ENCODE measurements at places on chromosomes 5 and 9.

DNA sequence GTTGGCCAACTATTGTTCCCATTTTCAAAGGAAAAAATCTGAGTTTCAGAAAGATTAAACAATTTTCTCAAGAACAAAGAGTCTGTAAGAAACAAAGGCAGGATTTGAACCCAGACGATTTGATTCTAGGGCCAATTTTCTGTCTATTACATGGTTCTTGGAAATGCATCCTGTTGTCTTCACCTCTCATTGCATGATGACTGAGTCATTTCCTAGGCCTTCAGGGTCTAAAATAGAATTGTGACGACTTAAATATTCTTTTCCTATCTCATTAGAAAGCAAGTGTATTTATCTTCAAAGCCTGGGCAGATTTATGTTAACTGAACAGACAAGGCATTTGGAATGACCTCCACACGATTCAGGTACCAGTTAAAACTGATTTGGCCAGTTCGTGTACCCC, 512.9 kb downstream of the NTRK2 start:
- no peak for DNase-seq

GRCh38 chr5:32406650-32407049, 37.9 kb downstream of the ZFR start:
- no peak for DNase-seq

- DNase-seq, result no peak
These were observed 75.5 kb downstream of the EPB41L4B start for GRCh38 chr9:109245310-109245897.

DNA sequence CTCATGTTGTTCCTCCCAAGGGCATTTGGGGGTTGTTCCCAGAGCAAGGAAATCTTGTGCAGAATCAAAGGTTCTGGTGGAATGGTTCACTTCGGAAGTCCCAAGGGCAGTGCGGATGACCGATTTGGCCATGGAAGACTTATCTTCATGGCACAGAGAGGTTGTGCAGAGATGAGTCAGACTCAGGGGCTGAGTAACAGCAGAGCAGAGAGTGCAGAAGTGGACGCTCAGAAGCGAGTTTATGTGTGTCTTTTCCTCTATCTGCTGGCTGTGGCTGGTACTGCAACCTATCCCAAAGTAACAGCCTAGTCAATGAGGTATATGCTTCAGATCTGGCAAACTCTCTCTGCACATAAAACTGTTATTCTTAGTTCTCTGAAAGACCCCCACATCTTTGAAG, 118.1 kb downstream of the DPYSL3 start:
- peak; percentile 20 for DNase-seq

DNA sequence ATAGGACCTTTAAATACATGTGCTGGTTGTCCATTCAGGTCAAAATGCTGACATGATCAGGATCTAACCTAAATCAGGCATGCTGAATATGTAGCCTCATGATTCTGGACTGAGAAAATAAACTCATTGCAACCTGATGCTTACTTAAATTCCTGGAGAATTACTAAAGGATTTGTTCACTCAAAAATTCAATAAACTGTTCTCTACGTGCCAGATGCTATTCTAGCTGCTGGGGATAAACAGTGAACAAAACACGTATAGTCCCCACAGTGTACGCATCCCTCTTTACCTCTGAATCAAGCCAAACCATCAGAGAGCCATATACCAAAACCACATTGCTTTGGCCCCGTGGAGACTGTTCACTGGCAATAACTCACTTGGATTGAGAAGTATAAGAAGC, 6.1 kb downstream of the SCAI start:
- DNase-seq, result no peak

DNA sequence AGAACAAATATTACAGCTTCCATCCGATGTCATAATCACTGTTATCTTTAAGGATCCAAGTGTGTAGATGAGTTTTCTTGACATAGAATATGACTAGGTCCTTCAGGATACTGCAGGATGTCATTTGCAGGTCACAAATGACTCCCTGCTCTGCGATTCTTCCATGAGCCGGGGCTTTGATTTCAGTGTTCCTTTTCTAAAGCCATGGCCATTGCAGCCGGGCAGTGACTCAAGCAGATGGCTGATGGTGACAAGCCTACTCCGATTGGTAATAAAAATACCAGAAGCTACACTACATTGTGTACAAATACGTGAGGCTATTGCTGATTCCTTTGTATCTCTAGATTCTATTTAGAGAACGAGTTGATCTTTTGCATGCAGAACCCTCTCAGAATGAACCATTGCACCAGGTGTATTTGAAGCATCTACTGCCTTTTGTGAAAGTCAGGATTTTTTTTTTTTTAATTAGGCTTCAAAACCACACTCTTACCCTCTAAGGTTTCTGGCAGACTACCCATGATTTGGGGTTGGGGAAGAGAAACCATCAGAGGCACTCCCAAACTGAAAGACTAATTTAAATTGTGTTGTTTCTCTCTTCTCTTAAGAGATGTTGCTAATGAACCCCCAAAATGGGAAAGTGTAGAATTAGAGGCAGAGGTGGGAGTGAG, 271.0 kb upstream of the ADRA1B start:
- DNase-seq, result no peak

- DNase-seq, result no peak
These were observed 30.9 kb downstream of the FABP6 start for GRCh38 chr5:160260006-160260775.

DNA sequence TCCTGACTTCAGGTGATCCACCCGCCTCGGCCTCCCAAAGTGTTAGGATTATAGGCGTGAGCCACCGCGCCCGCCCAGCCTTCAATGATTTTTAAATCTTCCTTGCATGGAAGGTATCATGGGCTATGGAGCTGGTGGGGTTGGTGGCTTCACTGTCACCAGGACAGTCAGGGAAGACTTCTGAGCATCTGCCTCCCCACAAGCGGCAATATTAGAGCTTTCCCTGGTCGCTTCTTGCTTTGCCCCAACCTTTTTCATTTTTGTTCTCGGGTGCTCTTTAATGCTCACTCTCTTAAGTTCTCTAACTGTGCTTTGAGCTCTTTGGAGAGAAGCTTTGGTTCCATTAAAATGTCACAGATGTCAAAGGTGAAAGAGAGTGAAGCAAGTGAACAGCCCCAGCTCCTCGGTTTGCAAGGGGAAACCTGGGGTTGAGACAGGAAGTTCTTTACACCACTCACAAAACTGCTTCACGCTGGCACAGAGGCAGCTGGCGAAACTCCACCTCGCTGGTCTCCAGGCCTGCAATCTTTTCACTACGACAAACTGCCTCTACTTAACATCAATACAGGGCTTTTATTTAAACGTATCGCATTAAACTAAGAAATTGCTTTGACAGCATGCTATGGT, 142.5 kb upstream of the RETREG1 start:
- DNase-seq, result no peak

DNA sequence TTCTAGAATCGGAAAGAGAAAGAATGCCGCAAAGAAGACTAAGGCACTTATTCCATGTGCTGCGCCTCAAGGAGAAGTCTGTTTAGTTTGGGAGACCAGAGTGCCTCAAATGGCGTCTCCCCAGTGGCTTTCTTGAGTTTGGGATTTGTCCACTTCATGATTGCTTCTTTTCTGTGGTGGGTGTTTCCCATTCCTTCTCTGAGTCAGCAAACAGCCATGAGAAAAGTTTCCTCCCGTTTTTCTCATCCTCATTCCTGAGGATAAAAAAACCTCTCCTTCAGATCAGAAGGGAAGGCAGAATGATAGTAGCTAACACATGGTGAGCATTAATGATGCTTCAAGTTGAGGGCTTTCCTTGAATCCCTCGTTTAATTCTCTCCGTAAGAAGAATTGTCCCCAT, 275.9 kb upstream of the WWC1 start:
- no peak for DNase-seq

DNA sequence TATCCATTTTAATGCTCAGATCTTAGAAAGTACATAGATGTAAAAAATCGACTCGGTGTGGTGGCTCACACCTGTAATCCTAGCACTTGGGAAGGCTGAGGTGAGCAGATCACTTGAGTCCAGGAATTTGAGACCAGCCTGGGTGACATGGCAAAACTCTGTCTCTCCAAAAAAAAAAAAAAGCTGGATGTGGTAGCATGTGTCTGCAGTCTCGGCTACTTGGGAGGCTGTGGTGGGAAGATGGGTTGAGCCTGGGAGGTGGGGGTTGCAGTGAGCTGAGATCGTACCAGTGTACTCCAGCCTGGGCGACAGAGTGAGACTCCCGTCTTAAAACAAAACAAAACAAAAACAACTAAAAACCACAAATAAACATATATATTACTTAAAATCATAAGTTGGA, 61.4 kb downstream of the RASA1 start:
- DNase-seq, result no peak

DNA sequence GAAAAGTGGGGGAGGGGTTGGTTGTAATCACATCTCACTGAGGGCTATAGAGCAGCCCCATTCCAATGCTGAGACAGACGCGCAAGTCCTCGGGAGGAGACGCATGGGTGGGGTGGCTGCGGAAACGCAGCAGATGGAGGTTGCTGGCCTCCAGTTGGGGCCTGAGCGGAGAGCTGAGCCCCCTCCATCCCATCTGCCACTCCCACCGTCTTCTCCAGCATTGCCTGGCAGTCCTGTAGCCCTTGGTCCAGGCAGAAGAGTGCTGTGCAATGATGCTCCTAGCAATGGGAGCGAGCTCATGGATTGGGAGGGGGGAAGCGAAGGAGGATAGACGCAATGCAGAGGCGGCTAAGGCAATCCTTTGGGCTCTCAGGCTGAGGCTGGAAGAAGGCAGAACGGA, 79.4 kb upstream of the GLRA1 start:
- DNase-seq, result no peak

DNA sequence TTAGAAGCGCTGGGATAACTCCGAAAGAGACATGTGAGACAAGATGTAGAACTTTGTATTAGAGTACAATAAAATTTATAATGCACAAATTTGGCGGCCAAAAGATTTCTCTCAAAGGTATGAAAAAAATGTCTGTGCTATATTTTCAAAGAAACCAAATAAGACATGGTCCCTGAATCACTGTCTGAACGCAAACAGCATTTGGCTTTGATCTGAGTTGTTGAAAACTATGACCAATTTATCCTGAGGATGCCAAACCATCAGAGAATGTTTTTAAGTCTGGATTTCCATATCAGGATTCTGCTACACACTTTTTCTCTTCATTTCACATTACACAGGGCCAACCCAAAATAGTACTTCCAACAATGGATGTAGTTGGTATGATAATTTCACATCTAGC, 9.9 kb upstream of the GLIS3 start:
- DNase-seq, result no peak

GRCh38 chr5:14276380-14276779, 133.2 kb downstream of the TRIO start:
- DNase-seq, result no peak

DNA sequence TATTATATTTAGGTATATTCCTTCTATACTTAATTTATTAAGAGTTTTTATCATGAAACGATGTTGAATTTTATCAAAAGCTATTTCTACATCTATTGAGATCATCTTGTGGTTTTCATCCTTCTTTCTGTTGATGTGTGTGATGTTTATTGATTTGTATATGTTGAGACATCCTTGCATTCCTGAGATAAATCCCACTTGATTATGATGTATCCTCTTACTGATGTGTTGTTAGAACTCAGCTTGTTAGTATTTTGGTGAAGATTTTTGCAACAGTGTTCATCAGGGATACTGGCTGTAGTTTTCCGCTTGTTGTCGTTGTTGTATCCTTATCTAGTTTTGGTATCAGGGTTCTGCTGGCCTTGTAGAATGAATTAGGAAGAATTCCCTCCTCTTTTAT, 213.6 kb downstream of the GDNF start:
- DNase-seq, result no peak

GRCh38 chr5:119367502-119368237, 11.9 kb downstream of the TNFAIP8 start:
- DNase-seq, result no peak

GRCh38 chr9:134434894-134435506, 108.7 kb downstream of the RXRA start:
- DNase-seq, result peak; percentile 96

- no peak for DNase-seq
These were observed 817.8 kb downstream of the MTRR start for GRCh38 chr5:8686707-8687106.

- DNase-seq, result no peak
These were observed 4.7 kb downstream of the FKBP15 start for GRCh38 chr9:113216406-113216805.

DNA sequence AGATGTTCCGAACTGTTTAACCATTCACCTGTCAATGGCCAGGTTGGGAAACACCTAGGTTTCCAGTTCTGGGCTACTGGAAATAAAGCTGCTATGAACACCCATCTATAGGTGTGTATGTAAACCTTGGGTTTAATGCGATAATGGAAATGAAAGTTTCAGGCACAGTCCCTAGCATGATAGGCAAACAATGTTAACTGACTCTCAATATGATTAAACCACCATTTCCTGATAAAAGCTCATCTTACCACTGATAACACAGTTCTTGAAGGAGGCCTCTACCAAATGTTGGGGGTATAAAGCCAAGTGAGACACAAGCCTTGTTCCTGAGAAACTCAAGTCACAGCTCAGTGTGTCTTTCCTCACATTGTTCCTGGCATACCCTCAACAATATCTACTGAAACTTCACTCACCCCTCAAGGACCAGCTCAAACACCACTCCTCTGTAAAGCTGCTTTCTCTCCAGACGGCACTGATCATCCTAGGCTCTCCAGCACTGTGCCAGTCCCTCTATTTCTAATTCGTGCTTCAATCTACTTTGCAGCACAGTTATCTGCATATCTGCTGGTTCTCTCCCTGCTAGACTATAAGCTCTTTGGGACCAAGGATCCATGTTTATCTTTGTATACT, 15.8 kb downstream of the RAB14 start:
- no peak for DNase-seq

- no peak for DNase-seq
These were observed 273.8 kb upstream of the RPS23 start for GRCh38 chr5:82551840-82552385.

- DNase-seq, result no peak
These were observed 10.7 kb downstream of the PAEP start for GRCh38 chr9:135572233-135572632.

DNA sequence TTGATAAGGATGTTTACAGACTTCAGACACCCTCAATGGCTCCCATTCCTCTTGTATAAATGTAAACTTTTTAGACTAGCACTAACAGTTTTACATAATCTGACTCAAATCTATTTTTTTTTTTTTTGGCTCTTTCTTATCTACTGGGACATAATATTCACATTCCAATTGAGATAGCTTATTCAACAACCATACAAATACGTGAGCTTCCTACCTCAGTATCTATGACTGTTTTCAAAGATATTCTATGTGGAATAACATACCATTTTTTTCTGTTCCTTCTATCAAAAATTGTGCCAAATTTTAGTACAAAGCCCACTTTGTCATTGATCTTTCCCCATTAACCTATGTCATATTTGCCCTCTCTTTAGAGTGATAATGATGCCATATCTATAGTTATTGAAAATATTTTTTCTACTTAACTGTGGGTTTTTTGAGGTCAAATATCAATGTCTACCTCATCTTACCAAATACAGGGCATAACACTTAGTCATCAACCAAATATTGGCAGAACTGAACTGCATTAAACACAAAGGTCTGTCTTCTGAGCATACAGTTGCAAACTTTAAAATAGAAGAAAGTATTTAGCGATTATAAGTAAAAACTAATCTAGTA, 482.6 kb downstream of the PTPRD start:
- DNase-seq, result no peak

Data from HuH-7.5 (cell line).